ENCODE measurements at places on chromosomes 12 and 14. TPM values are rescaled to one million over a fixed set of nuclear protein-coding genes. Genes with fewer than 3 reads are reported as not detected.

CISTR gene
- total RNA-seq: not detected

CLEC4C gene
- not detected for total RNA-seq

CLBA1 gene
- 8.0 TPM for total RNA-seq

BIN2 gene
- total RNA-seq: not detected

RERGL gene
- total RNA-seq: not detected

USP44 gene
- 27.4 TPM for total RNA-seq

RNFT2 gene
- 2.3 TPM for total RNA-seq

TEX52 gene
- not detected for total RNA-seq

NYNRIN gene
- total RNA-seq: 8.2 TPM

GRCh38 chr12:62301080-62301798 lies 41.0 kb downstream of the USP15 start:
- no peak for DNase-seq

- peak; percentile 73 for DNase-seq
These were observed 11.6 kb downstream of the TMEM30B start for GRCh38 chr14:61269321-61270083.

GRCh38 chr14:74204491-74204890 lies 34.8 kb upstream of the VSX2 start:
- DNase-seq: no peak

DNA sequence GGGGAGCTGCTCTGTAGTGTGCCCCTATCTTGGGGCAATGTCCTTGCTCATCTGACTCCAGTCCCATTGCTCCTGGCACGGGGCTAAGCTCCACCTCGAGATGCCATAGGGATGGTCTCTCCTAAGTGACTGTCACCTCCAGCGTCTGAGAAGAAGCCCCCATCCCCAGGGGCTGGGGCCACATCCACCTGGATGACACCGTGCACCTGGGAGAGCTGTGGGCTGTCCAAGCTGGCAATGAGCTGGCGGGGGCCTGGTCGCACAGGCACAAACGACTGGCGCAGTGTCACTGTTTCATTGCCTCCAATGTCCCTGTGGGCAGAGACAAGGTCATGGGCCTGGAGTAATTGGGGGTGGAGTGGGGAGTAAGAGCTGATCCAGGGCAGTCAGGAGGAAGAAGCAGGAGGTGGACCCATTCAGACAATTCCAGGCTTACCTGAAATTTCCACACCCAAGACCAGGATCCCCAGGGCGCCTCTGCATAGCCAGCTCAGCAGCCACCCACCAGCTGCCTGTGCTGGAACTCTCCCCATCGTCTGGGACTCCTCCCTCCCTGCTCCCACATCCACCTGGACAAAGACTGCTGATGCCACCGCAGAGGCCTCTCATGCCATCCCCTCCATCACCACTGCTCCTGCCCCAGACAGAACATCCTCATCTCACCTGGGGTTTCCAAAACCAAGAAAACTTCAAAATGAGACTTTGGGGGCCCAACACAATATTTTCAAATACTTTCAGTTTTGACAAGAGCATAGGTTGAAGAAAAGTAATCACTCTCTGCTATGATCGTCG lies 7.0 kb upstream of the TINF2 start:
- no peak for DNase-seq

DNA sequence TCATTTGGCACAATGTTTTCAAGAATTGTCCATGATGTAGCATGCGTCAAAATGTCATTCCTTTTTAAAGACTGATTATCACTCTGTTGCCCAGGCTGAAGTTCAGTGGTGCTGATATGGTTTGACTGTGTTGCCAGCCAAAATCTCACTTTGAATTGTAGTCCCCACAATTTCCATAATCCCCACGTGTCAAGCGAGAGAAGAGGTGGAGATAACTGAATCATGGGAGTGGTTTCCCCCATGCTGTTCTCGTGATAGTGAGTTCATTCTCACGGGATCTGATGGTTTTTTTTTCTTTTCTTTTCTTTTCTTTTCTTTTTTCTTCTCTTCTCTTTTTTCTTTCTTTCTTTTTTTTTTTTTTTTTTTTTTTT lies 21.8 kb upstream of the LRRK2 start:
- no peak for DNase-seq

DNA sequence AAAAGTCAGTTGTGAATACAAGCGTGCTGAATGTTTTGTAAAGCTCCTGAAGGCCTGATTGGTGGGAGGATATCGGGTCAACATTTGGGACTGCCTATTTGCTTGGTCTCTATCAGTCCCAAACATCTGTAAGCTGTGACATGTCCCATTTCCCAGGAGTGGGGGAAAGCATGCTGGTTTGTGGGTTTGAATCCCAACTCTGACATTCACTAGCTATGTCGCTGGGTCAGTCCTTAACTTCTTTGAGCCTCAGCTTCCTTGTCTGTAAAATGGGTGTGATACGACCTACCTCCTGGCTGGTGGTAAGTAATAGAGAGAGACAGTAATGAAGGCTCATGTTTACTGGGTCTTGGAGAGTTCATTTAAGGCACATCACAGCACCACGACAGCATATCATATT lies 136.7 kb downstream of the CHST11 start:
- no peak for DNase-seq

- no peak for DNase-seq
These were observed 126.8 kb upstream of the CPSF6 start for GRCh38 chr12:69112616-69113015.

DNA sequence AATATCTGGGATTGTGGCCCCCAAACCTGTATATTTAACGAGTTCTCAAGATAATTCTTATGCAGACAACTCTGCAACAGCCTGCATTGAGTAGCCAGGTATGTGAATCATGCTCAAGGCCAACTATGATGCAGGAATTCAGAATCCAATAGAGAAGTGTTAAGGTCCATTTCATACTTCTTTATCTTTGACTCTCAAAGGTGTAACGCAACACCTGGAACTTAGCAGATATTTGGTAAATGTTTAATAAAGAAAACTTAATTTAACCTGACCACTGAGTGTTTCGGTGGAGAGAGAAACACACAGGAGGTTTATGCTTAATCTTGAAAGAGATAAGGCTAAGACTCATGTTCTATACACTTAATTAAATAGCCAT lies 156.5 kb upstream of the PLEKHG7 start:
- DNase-seq: no peak

- DNase-seq: no peak
These were observed 729.2 kb downstream of the LRFN5 start for GRCh38 chr14:42335918-42336317.

GRCh38 chr14:89365061-89365801 lies 51.8 kb downstream of the FOXN3 start:
- peak; percentile 15 for DNase-seq

DNA sequence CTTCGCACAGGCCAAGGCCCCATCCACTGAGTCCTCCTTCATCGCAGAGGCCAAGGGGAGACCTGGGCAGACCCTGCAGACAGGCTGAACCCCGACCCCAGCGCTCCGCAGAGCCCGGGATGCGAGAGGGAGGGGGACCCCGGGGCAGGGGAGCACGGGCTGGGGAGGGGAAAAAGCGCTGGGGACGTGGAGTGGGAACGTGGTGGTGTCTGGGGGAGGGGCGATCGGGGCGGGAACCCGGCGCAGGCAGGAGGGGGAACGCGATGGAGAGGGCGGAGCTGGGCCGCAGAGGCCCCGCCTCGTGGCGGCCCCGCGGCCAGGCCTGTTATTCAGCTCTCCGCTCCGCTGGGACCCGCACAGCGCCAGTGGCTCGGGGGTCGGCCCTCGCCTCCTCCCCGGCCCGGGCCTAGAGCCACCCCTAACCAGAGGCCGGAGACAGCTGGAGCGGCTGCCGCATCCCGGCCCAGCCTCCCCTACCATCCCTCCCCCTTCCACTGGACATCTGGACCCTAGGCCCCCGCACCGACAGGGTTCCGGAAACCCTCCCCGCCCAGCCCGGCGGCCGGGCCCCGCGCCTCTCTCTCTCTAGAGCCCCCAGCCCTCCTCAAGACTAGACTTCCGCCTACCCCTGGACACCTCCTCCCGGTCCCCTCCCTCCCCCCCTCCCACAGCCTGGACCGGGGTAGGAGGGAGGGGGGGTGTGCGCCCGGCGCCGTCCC lies at the start of gene ARHGEF25:
TSS of gene ARHGEF25 (plus strand) at position 328 of the 719 bp plus-strand sequence. CDS start 460 bp downstream, outside the sequence.
- DNase-seq: peak; percentile 66

- no peak for DNase-seq
These were observed 4.4 kb upstream of the SHMT2 start for GRCh38 chr12:57224973-57225679.

- no peak for DNase-seq
These were observed 155.7 kb downstream of the PELI2 start for GRCh38 chr14:56273951-56274350.

GRCh38 chr14:79842270-79842669 lies 369.0 kb downstream of the DIO2 start:
- peak; percentile 91 for DNase-seq

DNA sequence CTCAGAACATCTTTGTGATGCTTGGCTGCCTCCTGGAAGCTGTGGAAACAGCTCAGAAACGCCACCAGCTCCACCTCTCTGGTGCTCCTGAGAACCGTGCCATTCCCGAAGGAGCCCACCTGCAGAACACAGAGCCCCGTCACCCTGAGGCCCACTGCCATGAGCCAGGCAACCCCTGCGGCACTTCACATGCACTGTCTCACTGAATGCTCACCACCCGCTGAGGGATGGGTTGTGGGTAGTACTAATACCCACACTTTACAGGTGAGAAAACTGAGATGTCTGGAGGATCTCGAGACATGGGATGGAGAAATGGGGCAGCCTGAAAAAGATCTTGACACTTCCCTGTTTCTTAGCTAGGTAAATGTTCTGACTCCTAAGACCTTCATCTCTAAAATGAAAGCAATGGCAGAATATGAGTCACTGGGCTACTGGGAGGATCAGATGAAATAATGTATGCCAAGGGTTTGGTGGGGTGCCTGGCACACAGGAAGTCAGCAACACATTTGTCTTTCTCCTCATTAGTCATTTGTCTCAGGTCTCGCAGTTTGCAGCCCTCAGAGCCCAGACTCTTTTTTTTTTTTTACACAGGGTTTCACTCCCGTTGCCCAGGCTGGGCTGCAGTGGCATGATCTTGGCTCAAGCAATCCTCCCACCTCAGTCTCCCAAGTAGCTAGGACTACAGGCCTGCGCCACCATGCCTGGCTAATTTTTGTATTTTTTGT lies 5.3 kb downstream of the OASL start:
- DNase-seq: peak; percentile 51

DNA sequence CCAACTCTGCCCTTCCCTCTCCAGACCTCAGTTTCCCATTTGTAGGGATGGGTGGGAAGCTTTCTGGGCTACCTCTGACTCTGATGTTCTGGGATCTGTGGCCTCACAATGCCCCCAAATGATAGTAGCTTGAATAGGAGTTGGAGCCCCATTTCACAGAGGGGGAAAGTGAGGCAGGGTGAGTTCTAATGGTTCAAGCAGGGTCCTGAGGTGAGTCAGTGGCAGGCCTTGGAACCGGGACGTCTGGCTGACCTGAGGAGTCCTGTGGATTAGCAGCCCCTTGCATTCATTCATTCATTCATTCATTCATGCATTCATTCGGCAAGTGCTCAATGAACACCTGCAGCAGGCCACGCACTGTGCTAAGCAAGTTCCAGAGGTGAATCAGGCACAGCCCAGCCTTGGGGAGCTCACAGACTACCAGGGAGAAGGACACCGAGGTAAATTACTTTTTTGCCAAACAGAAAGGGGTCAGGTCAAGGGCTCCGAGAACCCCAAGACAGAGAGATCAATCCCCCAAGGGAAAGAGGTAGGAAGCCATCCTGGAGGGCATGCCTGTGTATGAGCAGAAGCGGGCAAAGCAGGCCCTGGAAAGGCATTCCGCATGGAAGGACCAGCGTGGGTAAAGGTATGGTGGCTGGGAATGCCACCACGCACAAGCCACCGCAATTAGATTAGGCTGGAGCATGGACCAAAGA lies 818 bp upstream of the TMEM119 start:
- no peak for DNase-seq

DNA sequence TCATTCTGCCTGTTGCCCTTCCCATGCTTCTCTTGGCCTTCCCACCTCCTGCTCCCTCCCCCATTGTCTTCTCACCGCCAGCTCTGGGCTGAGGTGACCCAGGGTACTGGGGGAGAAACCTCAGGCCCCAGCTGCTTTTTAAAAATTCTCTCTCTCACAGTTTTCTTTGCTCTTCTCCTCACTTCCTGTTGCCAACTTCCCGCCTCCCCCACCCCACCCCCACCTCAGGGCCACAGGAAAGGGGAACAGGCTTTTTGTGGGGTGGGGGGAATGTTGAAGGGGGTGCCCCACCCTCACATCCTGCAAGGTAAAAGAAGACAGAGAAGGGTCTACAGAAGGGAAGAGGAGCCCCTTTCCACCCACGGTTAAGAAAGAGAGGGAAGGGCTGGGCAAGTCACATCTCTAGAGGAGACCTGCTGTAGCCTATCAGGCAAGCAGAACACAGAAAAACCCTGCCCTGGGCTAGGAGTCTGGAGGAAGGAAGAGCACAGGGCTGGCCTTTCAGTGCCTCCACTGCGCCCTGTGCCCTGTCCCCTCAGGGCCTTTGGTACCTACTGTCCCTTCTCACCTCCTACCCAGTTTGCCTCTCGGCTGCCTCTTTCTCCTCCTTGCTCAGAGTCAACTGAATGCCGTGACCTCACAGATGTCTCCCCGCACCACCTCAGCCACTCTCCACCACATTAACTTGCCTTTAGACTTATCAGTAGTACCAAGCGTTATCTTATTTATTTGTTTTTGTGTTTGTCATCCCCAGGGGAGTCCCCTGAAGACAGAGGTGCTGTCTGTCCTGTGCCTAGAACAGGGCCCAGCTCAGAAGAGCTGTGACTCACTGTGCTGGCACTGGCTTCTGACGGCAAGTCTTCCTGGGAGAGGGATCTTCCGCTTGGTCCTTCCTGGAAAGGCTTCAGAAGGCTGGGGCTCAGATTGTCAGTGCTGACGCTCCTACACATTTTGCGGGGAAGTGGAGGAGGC lies 1.7 kb downstream of the ARHGAP9 start:
- no peak for DNase-seq

DNA sequence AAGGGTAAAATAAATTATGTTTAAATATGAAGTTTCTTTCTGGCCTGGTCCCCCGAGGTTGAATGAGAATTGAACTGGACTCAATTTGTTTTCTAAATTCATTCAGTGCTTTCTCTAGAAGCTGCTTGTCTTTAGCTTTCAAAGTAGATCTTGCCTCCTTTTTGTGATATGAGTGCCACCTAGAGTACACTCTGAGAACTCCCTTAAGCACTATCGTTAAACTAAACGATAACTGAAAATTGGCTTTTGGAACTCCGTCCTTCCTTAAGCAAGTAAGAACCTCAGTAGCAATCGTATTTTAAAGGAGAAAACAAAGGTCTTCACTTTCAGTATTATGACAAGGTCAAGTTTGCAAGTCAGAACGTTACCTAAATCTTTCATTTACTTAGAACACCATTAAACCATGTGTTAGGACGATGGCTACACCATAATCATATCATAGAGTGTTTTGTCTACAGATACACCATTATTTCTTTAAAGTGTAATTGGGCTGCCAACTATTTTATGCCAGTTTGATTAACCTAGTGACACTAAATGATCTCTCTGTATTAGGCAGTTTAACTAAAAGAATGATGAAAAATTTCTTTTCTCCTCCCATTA lies 364.8 kb downstream of the SNAPC1 start:
- DNase-seq: peak; percentile 41

DNA sequence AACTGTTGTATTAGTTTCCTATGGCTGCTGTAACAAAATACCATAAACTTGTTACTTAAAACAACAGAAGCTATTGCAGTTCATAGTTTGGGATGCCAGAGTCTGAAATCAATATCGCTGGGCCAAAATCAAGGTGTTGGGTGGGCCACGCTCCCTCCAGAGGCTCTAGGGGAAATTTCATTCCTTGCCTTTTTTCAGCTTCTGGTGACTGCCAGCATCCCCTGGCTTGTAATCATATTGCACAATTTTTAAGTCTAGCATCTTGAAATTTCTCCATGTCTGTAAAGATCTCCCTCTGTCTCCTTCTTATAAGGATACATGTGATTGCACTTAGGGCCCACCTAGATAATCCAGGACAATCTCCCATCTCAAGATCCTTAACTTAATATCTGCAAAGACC lies 48.8 kb upstream of the GARIN6 start:
- DNase-seq: no peak

- peak; percentile 80 for DNase-seq
These were observed 7.9 kb downstream of the C14orf132 start for GRCh38 chr14:96047101-96047500.

Data from fibroblast of lung (primary cell).